Stimulated activated CD4-positive, alpha-beta T cell treated with anti-CD3 and anti-CD28 coated beads, TNF-alpha, amount 100 ng/mL, for 24 hours (primary cell): ENCODE measurements at places on chromosomes 5 and 9.

- DNase-seq, result no peak
Measured at GRCh38 chr5:32760091-32760509, 49.0 kb downstream of the NPR3 start.

- DNase-seq, result no peak
Measured at GRCh38 chr9:132587592-132587955, 5.2 kb downstream of the BARHL1 start.

- no peak for DNase-seq
Measured at GRCh38 chr5:130222573-130222972, 318.3 kb downstream of the CHSY3 start.

DNA sequence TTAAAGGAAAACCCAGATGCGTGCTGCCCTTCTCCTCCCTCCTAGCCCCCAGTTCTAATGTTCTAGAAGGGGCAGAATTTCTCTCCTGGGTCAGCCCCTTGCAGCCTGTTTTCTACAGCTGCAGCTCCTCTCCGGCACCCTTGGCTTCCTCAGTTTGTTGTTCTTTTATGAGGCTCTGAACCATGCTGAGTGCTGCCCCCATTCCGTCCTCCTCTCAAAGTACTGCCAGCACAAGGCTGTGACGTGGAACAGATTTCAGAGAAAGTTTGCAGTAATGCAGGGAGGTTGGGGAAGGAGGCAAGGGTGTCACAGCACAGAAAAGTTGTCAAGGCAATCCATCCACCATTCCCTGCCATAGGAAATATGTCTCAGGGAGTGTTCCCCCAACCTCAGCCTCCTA, 63.3 kb downstream of the RGS3 start:
- DNase-seq, result no peak

DNA sequence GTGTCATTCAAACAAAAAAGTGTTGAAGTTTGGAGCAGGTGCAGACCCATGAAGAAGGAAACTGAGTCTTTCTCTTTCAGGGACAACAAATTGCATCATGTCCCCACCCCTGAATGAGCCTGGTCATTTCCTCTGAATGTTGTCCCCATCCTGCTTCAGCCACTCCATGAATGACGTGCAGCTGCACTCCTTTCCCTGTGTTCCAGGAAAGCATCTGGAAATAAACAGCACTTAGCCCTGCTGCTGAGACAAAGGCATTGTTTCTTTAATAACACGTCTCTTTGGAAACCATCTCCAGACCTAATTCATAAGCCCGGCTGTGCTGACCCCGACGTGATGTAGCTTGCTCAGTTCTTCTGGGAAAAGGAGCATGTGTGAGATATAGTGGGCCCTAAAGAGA, 682.3 kb downstream of the BRINP1 start:
- no peak for DNase-seq

GRCh38 chr5:1477341-1477740, 32.1 kb upstream of the SLC6A3 start:
- DNase-seq, result no peak

GRCh38 chr5:64015824-64016223, 53.6 kb upstream of the HTR1A start:
- DNase-seq, result no peak

- DNase-seq, result no peak
Measured at GRCh38 chr5:130386155-130386554, 481.9 kb downstream of the CHSY3 start.

DNA sequence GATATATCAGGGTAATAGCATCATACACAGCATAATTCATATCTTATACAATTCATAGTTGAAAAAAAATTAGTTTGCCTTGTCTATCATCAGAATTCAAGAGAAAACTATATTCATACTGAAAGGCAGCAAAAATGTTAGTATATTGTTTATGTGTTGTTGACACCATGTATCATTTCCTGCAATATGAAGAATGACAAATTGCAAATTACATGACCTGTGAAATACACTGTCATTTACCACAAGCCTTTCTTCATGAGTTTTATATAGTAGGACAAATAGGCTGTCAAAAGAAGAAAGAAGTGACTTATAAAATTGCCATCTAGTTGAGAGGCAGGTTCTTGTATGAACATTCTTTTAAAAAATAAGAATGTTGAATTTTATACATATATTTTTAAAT, 1136.3 kb upstream of the CDH9 start:
- DNase-seq, result no peak

- DNase-seq, result no peak
Measured at GRCh38 chr5:34790069-34790468, 48.9 kb upstream of the TTC23L start.

GRCh38 chr5:102807878-102808502, 52.9 kb downstream of the PAM start:
- no peak for DNase-seq

- no peak for DNase-seq
Measured at GRCh38 chr5:122219436-122220166, 90.3 kb downstream of the ZNF474 start.

DNA sequence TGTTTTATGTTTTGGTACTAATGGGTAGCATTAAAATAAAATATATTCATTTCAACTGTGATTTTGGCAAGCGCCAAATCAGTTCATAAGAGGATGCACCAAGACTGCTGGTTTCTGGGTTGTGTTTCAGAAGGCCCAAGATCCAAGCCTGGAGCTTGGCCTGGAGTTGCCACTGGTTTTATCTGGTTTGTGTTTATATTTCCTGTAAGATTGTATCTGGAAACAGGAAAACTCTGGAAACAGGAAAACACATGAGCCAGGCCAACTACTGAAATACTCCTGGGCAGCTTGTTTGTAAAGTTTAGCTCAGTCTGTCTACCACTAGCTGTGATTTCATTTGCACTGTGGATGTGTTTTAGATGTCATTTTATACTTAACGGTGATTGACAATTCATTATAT, 5.5 kb downstream of the FSTL4 start:
- DNase-seq, result no peak

DNA sequence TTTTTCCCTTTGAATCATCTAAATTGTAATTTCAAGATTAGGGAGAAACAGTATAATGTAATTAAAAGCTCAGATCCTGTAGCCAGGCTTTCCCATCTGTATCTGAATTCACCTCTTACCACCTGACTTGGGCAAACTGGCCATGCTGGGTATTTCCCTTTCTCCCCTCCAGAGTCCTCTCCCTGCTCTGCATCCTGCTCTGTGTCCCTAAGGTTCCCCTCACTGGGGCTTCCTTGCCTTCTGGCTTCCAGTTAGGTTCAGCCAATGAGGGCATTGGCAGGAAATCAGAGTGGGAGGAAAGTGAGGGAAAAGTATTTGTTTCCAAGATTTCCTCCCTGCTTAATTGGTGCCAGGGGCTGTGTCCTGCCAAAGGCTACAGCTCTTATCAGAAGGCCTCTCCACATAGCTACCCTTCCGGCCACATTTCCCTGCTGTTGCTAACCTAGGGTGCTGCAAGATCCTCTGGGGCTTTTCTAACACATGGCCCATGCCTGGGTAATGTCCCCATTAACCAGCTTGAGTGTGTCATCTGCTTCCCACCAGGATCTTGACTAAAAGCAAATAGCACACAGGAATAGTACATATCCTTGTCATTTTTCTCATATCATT, 51.0 kb upstream of the MPDZ start:
- DNase-seq, result no peak

DNA sequence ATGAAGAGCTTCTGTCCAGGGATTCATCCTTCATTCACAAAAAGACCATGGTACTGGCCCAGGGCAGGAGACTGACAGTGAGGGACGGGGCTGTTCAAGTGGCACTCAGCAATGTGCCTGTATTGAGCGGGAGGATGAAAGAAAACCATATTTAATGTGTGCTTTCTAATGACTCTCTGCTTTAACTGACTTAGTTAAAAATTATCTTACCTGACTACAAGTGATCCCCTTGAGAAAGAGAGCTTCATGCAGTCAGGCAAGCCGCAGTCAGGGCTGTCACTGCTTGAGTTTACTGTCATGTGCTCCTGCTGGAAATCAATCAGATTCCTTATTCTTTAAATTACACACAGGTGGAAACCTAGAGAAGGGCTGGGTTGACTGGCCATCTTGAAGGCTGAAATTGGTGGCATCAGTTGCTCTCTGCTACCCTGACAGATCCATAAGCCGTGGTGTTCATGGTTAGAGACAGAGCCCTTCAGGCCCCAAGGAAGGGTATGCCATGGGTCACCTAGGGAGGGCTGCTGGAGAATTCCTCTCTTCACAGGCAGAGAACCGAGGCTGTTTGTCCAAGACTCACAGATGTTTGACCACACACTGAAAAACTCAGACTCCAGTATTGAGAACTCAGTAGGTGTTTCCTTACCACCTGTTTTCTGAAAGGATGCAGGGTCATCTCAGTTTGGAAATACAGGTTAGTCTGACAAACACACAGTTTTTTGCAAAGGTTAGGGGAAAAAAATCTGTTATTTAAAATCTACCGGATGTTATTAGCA, 70.9 kb downstream of the TRIO start:
- no peak for DNase-seq

DNA sequence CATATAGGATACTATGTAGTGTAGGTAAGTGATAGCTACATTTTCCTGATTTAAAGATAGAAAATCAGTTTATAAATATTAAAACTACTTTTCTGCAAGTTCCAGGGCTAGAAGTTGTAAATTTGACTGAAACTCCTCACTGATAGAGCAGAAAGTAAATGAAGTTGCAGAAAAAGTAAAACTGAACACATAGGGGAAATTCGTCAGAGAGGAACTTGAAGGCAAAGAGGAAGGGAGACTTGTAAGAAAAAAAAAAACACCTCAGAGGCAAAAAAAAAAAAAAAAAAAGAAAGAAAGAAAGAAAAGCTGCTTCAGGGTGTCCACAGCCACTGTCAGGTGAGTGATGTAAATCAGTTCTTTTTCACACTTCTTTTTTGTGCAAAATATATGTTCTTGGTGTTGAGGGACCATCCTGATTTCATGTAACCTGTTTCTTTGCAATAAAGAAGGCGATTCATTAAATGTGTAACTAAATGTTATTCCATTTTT, 336.2 kb upstream of the ZNF462 start:
- no peak for DNase-seq

GRCh38 chr9:97039514-97039860, 545 bp upstream of the CTSV start:
- DNase-seq, result no peak

GRCh38 chr5:175861337-175862130, 9.8 kb upstream of the CPLX2 start:
- no peak for DNase-seq

DNA sequence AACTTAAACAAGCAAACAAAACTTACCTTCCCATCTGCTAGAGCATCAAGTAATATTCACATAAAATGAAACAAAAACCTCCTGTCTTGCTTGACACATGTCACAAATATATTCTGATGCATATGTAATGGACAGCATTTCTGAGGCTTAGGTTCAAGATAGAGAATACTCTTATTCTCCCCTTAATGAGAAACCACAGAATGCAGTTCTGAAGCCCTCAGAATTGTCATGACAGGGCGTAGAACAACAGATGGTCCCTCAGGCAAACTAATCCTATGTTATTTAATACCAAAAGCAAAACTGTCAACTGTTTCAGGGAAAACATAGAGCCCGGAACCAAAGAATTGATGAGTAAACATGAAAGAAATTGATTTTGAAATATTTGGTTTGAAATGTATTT, 229.9 kb upstream of the RIOK2 start:
- DNase-seq, result no peak
